ENCODE measurements at places on chromosomes 4 and X. TPM values are rescaled to one million over a fixed set of nuclear protein-coding genes. Genes with fewer than 3 reads are reported as not detected.

The TMPRSS11B gene
- total RNA-seq, result not detected

The PNMA3 gene
- 5.5 TPM for total RNA-seq

The ASB9 gene
- not detected for total RNA-seq

The GPC3 gene
- 0.20 TPM for total RNA-seq

The UGT2B7 gene
- total RNA-seq, result not detected

The AWAT2 gene
- not detected for total RNA-seq

GRCh38 chrX:85928606-85929005, 118.8 kb downstream of the CHM start:
- H3K27ac ChIP-seq, result no peak overlapping the region
- H3K4me1 ChIP-seq, result peaks cover 9% of the 10 kb centered on the region
- H3K36me3 ChIP-seq, result peaks cover 3% of the 10 kb centered on the region
- DNase-seq, result no peak
- H3K4me3 ChIP-seq, result no peak overlapping the region

DNA sequence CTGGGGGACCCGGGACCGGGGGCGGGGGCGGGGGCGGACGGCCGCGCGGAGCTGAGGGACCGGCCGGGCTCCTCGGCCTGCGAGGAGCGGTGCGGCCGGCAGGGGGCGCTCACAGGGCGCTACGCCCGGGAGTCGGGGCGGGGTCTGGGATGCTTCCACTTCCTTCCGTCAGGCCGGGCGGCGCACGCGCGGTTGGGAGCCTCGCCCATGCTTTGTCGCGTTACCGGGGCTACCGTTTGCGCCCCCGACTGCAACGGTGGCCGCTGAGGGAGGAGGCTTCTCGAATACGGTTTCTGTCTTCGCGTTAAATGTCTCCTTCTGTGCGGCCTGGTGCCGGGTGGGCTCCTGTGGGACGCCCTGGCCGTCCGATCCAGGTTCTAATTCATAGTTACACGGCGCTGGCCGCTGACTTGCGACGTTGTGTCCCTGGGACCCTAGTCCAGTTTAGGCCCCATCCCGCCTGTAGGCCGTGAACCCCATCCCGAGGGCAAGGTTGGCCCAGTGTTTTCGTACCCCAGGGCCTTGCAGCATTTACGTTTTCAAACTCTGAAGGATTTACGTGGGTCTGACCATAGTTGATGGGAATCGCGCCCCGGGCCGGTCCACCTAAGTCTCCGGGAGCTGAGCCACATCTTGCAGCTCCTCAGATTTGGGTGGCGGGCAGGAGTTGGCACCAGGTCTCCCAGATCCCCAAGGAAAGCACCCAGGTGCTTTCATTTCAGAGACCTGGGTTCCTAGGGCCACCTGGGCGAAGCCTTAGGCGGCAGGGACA, 549 bp downstream of the MSL3 start:
- peaks cover 17% of the 10 kb centered on the region for H3K4me1 ChIP-seq
- no peaks in the 10 kb centered on the region for H3K27me3 ChIP-seq

GRCh38 chr4:8417071-8417614, 23.4 kb downstream of the ACOX3 start:
- no peak overlapping the region for H3K4me3 ChIP-seq
- H3K36me3 ChIP-seq, result peaks cover 6% of the 10 kb centered on the region
- H3K4me1 ChIP-seq, result peaks cover 35% of the 10 kb centered on the region
- H3K27me3 ChIP-seq, result no peaks in the 10 kb centered on the region
- no peak for DNase-seq

DNA sequence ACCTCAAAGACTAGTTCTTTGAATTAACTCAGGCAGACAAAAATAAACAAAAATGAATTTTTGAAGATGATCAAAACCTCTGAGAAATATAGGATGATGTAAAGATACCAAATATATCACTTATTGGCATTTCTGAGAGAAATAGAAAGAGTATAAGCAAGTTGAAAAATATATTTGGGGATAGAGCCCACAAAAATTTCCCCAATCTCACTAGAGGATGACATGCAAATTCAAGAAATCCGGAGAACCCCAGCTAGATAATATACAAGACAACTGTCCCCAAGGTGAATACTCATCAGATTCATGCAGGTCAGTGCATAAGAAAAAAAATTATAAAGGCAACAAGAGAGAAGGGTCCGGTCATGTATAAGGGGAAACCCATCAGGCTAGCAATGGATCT, 129.1 kb downstream of the CXXC4 start:
- no peaks in the 10 kb centered on the region for H3K36me3 ChIP-seq
- H3K4me3 ChIP-seq, result no peak overlapping the region
- no peak for DNase-seq
- H3K27ac ChIP-seq, result no peak overlapping the region
- no peaks in the 10 kb centered on the region for H3K4me1 ChIP-seq
- no peaks in the 10 kb centered on the region for H3K27me3 ChIP-seq

GRCh38 chrX:53642337-53642736, 44.2 kb downstream of the HUWE1 start:
- no peak for DNase-seq
- H3K4me1 ChIP-seq, result peaks cover 3% of the 10 kb centered on the region
- no peaks in the 10 kb centered on the region for H3K27me3 ChIP-seq
- no peak overlapping the region for H3K27ac ChIP-seq
- no peak overlapping the region for H3K4me3 ChIP-seq

- peaks cover 5% of the 10 kb centered on the region for H3K4me1 ChIP-seq
- no peak within 1 kb of the TSS for H3K27ac ChIP-seq
- DNase-seq, result no peak
- H3K36me3 ChIP-seq, result no peaks in the 10 kb centered on the region
- H3K4me3 ChIP-seq, result no peak within 1 kb of the TSS
Observed at GRCh38 chr4:25654971-25655963, at the start of gene SLC34A2. TSS of gene SLC34A2 (plus strand) at chr4:25655851. CDS start at chr4:25662501, 6,650 bp downstream.

GRCh38 chr4:80367737-80368136, 32.2 kb downstream of the CFAP299 start:
- no peak for DNase-seq
- peaks cover 3% of the 10 kb centered on the region for H3K4me1 ChIP-seq
- H3K4me3 ChIP-seq, result no peak overlapping the region
- H3K27ac ChIP-seq, result no peak overlapping the region
- H3K27me3 ChIP-seq, result peaks cover 15% of the 10 kb centered on the region
- H3K36me3 ChIP-seq, result peaks cover 2% of the 10 kb centered on the region
